ENCODE measurements at places on chromosomes 4 and X.

- DNase-seq = no peak
Measured at GRCh38 chr4:96092151-96092705, 252.3 kb downstream of the PDHA2 start.

DNA sequence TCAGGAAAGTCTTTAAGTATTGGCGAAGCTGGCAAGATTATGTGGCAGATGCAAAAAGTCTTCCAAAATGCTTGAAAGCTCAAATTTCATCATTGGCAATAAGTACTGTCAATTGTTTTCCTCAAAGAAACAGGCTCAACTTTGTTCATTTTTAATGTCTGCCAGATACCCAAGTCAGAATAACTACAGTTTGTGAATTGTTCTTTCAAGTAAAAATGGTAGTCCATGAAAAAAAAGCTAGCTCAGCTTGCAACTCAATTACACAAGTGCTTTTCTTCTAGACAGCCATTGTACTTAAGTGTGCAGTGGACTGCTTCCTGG, 70.5 kb downstream of the AFF1 start:
- DNase-seq = no peak

DNA sequence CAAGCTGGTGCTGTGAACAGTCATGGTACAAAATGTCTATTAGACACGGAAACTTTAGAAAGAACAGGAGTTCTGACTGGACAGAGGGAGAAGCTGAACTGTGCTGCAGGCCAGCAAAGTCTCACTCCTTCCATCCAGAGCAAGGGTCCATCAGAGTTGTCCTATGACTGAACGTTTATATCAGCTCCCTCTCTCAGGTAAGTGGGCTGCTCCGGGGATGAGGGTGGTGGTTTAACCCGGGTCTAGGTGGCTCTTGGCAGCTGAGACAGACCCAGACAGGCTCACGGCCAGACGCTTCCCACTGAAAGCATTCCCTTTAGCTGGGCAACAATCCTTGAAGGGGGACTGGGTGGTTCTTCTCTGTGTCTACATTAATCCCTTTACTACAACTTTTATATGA, 385.0 kb upstream of the SMIM31 start:
- no peak for DNase-seq

DNA sequence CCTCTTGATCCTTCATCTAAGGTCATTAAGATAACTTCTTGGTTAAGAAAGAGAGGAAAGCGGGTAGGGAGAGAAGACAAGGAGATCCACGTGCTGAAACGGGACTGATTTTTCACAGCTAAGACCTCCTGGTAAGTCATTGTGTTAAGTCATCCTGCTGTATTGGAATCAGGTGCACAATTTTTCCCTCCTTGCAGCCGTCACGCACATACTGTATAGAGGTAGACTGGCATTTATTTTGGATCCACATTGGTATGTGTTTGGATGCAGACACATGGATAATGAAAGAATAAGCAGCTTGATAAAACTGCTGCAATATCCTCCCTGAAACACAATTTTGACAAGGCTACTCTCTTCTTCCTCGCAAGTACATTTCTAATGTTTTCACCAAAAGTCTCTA, 60.1 kb upstream of the NAP1L5 start:
- no peak for DNase-seq

DNA sequence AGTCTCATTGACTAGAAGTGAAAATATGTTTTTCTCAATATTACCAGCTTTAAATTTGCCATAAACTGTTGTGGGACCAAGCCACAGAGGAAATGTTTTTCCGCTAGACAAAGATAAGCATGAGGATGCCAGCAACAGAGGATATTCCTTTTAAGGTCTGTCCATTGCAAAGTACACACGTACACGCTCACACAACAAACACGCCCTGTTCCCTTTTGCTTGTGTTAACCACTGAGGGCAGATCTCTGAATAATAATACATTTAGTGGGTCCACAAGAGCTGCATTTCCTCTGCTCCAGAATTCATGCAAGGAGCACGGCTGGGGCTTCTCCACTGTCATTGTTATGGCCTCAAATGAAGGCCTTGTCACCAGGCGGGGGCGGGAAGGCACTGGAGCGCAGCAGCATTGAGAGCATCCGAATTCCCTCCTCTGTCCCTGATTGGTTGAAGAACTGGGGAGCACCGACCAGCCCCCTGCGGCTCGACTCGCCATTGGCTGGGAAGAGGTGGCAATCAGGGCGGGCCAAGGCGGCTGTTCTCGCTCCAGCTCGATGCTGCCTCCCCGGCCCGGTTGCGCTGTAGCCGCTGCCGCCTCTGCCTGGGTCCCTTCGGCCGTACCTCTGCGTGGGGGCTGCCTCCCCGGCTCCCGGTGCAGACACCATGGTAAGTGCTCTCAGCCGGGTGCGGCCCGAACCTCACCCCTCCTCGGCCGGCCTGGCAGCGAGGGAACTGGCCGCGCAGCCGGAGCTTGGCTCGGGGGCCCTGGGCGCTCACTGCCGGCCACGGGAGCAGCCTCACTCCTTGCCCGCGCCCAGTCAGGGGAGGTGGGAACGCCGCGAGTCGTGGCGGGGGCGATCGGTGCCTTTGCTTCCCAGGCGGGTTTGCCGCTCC, at the start of gene GUCY1B1:
TSS of gene GUCY1B1 (plus strand) at position 541 of the 891 bp plus-strand sequence. CDS start at position 661, 120 bp downstream.
- DNase-seq = peak; percentile 93

GRCh38 chrX:39675619-39676018, 422.1 kb downstream of the BCOR start:
- DNase-seq = peak; percentile 25

DNA sequence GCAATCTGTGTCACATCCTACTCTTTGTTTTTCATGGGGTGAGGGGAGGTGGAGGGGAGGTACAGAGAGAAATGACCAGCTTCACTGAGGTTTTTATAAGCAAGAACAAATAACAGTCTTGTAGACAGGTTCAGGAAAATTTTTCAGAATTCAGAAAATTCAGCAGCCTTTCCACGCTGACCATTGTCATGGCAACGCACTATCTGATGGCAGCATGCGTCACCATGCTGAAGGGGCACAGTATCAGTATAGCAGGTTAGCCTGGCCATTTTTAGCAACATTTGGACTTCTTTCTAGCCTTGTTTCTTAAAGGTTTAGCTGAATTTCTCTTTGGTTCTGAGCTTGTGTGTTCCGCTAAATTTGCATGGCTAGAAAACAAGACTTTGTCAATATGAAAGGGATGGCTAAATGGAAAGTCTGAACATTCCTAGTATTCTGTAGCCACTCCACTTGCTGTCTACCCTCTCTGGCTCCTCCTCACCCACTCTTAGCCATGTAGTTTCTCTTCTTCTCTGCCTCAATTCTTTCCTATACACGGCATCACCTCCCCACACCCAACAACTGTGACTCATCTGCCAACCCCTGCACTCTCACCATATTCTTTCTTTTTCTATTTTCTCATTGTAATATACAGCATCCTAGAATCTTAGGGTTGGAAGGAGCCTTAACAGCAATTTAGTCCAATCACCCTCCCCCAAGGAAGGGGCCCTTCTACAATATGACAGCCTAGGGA, 42.7 kb upstream of the CITED1 start:
- no peak for DNase-seq

- DNase-seq = no peak
Measured at GRCh38 chrX:148995661-148996060, 495.2 kb downstream of the AFF2 start.

DNA sequence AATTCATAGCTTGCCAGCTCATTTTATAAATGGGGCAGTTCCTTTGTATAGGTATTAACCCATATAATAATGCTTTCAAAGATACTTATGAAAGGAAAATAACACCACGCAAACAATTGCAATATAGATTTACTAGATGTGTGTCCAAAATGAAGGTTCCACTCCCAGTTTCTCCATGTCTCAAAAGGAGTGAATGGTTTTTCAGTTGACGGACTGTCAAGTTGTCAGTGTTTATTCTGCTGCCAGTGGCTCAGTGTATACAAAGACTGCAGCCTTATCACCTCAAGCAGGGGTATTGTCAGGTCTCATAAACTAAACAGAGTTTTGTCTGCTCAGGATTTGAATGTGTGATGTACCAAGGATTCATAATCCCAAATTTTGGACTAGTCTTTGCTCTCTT, 585.3 kb upstream of the ATOH1 start:
- DNase-seq = no peak

GRCh38 chrX:10636337-10636736, 16.0 kb upstream of the MID1 start:
- peak; percentile 79 for DNase-seq

- peak; percentile 59 for DNase-seq
Measured at GRCh38 chr4:90419124-90419711, 292.0 kb downstream of the CCSER1 start.

GRCh38 chr4:78483811-78484210, 67.8 kb upstream of the ANXA3 start:
- no peak for DNase-seq

DNA sequence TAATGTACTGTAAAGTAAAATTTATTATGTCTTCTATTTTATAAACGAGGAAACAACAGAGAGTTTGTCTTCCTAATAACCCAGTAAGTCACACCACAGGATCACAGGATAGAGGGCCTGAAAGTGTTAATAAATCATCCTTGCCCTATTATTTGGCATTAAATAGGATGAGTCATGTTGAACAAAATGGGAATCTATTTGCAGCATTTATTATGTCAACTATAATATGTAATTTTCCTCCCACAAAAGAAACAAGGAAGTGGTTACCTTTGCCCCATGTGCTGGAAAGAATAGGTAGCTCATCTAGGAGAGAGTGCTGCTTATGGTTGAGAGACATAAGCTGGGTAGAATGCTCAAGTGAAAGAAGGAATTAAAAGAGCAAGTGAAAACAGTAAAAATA, 237.6 kb upstream of the NDST3 start:
- DNase-seq = no peak

GRCh38 chr4:123520325-123520724, 123.7 kb downstream of the SPRY1 start:
- DNase-seq = no peak

- DNase-seq = no peak
Measured at GRCh38 chr4:151555151-151555945, 146.4 kb downstream of the FHIP1A start.

DNA sequence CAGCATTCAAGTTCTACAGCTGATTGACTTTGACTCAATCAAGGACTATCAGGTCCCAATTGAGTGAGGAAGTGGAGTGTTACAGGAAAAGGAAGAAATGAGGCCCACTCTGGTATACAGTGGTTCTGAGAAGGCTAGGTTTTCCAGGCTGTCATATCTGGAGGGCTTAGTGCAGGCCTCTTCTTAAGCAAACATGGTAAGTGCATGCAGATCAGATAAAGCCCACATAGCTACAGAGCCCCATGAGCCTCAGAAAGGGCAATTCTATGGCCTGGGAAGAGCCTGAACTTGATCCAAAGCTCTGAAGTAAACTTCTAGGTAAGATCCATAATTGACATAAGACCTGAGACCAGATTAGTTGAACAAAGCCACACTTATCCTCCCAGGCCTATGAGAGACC, 29.0 kb upstream of the MAOA start:
- DNase-seq = no peak

DNA sequence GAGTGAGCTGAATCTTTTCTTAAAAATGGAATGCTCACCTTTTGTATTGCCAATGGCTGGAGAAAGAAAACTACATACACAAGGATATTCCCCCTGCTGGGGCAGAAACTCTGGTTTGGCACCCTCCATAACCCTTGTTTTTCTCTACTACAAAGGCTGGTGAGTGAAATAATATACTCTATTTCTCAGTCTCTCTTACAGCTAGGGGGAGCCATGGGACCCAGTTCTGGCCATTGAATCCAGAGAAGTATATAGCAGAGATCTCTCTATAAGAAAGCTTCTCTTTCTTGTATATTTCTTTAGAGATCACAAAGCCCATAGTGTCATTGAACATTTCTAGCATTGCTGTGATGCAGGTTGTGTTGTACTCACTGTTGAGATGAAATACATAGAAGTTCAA, 49.8 kb downstream of the SMPX start:
- peak; percentile 16 for DNase-seq

GRCh38 chrX:6930307-6930849, 217.1 kb upstream of the STS start:
- DNase-seq = no peak

DNA sequence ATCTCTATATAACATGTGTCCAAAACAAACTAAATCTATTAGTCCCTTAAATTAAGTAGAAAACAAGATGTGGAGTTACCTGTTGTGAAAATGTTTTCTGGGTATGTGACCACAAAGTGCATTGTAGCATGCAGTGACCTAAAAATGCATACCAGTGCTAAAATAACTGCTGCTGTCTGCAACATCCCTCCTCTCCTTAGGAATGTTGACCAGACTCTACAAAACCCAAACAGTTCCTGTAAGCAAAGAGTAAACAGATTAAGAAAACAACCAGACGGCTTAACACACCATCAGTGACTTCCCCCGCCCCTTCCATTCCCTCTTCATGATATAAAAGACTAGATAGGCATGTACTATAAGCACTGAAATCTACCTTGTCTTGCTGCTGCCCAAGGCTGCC, 15.8 kb upstream of the RAB33B start:
- DNase-seq = no peak

- no peak for DNase-seq
Measured at GRCh38 chrX:9647431-9647830, 118.2 kb downstream of the GPR143 start.

DNA sequence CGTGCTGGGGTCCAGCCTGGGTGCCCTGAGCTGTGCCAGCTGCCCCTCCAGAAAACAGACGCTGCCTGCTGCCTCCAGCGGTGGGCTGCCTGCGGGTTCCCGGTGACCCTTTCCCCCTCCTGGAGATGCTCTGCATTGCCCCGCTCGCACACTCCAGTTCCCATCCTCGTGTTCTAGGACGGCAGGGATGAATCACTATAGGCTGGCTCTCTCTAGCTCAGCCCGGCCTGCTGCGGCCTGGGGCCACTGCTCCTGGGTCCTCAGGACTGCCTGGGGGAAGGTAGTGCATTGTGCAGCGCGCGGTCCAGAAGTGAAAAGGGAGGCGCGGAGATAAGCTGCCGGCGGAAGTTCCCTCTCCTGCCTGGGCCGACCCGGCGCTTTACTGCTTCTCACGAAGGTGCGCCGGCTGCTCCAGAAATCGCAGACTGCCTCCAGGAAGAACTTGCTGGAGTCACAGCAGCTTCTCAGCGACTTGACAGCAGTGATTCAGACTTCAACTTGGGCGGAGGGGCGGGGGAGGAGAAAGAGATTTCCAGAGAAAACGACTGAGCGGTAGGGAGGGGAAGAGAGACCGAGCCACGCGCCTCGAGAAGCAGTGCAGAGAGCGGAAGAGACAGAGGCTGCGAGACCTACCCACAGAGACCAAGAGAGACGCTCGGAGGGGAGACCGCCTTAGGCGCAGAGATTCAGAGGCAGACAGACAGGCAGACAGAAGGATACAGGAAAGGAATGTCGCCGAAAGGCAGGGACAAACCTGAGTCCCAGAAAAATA, 6.7 kb upstream of the MSX1 start:
- peak; percentile 68 for DNase-seq

DNA sequence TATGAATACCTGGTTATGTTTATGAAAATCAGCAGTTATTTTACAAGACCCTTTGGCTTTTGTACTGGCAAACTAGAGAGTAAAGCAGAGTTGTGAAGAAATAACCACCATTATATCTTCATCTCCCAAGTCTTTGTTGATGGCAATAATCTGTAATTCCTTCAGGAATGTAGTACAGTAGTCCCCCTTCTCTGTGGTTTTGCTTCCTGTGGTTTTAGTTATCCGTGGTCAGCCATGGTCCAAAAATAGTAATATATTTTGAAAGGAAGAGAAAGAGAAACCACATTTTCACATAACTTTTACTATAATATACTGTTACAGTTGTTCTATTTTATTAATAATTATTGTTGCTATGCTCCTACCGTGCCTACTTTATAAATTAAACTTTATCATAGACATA, 27.8 kb downstream of the BANK1 start:
- DNase-seq = peak; percentile 51

All from fibroblast of pulmonary artery (primary cell).